Left hindlimb (tissue), 1 donor: ENCODE measurements at places on chromosomes 3 and 15.

DNA sequence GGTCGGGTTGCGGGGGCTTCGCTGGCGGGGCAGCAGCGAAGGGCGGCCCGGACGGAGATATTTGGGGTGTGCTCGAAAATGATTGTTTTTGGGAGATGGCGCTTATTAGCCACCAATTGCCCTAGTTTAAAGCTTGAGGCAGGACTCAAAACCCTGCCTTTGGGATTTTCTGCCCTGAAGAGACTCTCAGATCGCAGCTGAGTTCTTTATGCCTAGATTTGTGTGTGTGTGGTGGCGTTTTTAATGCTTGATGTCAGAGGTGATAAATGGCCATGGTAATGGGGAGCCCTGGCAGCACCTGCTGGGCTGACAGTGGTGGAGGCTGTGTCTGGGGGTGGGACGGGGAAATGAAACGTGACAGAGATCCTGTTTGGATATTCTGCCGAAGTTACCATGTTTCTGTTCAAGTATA lies 604 bp downstream of the KCTD6 start:
- DNase-seq = no peak

DNA sequence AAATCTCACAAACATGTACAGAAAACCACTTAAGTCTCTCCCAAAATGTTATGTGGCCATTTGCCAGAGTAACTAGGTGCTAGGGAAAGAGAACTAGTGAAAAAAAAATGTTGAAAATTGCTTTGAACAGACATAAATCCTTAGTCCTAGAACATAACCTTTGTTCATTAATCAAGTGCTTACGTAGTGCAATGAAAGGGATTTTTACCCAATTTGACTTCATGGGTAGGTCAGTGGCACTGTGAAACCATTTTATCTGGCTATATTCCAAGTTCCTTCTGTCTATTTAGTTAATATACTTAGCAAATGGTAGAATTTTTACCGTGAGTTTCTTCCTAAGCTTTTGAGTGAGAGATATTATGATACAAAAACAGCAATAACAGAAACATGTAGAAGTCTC lies 209.4 kb downstream of the DIPK2A start:
- DNase-seq = no peak

DNA sequence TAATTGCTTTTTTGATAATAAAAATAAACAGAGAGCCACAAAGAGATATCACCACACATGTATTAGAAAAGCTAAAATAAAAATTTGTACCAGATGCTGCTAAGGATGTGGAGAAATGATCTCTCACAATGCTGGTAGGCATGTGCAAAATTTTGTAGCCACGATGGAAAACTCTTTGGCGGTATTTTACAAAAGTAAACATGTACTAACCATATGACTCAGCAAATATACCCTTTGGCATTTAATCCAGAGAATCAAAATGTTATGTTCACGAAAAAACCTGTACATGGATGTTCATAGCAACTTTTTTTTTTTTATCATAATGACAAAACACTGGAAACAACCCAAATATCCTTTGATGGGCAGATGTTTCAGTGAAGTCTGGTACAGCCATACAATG lies 261.2 kb downstream of the LPP start:
- DNase-seq = no peak

GRCh38 chr15:77658304-77658703 lies 25.6 kb upstream of the LINGO1 start:
- no peak for DNase-seq

DNA sequence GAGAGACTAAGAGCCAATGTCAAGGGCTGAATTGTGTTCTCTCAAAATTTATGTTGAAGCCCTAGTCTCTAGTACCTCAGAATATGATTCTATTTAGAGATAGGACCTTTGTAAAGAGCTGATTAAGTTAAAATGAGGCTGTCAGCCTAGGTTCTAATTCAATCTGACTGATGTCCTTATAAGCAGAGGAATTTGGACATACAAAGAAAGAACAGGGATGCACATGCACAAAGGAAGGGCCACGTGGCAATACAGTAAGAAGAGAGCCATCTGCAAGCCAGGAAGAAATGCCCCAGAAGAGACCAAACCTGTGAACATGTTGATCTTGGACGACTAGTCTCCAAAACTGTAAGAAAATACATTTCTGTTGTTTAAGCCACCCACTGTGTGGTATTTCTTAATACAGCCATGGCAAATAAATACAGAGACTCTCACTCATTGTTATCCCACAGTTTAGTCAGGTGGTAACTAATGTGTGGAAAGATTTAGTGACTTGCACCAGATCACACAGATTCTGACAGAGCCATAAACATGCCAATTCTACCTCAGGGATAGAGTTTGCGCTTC lies 652.2 kb downstream of the NAALADL2 start:
- DNase-seq = no peak

- DNase-seq = no peak
These were observed 23.8 kb downstream of the STIMATE start for GRCh38 chr3:52873433-52874159.

DNA sequence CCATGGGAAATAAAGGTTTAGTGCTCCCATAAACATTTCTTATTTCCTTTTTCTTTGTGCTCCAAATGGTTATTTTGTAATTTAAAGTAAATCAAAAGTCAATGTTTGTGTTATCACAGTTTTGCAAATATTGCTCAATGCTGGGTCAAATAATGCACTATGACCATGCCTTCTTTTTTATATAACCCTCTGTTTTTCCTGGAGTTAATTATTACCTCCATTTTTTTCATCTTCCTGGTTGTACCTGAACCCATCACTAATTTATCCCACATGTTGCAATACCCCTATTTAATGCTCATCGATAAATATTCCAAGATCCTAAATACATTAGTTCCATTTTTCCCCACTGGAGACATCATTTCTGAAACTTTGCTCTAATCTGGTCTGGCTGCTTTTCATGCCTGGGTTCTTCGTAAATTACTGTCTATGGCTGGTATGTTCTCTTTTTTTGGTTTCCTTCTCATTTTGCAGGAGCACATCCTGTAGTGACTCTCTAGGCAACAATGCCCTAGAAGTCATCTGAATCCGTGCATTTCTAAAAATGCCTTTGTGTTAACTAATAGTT lies 66.4 kb downstream of the OXNAD1 start:
- DNase-seq = no peak

DNA sequence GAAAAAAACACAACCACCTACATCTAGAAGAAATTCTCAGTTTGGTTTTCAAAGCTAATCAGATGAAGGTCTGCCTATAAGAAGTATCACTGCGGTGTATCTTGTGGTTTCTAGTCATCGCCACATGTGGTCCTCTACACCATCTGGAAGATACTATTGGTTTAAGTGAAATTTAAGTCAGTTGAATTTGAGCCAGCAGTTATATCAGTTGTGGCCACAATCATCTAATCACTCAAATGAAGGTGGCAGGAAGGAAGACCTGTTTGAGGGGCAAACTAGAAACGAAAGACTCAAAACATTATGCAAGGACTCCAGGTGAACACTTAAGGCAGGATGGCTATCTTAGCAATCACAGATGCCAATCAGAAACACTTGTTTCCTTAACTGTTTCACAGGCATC lies 48.7 kb downstream of the ETV5 start:
- no peak for DNase-seq

DNA sequence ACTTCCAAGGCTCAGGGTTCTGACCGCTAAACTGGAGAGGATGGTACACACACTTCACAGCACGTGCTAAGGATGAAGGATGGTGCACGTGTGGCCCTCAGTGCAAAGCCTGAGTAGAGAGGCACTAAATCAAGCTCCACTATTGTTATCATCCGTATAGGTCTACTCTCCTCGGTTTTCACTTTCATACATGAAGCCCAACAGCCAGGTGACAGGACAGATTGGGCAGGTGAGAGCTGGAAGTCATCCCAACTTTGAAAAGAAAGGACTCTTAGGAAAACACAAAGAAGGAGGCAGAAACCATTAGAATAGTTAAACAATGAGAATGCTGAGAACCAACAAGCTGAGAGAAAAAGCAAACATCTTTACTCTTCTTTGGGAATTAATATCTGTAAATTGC lies 21.1 kb downstream of the MAGI1 start:
- DNase-seq = no peak

DNA sequence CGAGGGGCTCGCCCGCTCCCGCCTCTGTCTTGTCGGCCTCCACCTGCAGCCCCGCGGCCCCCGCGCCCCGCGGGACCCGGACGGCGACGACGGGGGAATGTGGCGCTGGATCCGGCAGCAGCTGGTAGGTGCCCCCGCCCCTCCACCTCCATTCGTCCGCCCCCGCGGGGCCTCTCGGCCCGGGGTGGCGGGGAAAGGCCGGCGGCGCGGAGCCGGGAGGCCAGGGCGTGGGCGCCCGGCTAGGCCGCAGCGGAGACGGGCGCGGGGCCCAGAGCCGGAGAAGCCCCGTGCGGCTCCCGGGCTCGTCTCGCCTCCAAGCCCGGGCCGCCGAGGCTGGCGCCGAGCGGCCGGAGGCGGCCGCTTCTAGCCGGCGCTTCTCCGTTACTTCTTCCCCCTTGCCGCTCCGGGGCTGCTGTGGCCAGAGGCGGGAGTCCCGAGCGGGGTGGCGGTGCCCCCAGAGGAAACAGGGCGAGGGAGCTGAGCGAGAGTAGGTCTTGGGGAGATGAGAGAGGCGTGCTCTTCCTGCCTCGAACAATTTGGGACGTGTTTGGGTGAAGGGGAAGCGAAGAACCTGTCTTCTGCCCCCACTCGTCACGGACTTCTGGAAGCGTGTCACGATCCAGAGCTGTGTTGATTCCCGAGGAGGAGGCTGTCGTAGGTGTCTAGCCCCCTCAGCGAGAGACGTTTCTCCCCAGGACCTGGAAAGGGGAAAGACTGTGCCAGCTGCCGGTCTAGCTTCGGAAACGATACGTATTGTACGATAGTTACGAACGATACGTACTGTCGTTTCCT lies 555 bp downstream of the ATP11B start:
- DNase-seq = peak; percentile 56

DNA sequence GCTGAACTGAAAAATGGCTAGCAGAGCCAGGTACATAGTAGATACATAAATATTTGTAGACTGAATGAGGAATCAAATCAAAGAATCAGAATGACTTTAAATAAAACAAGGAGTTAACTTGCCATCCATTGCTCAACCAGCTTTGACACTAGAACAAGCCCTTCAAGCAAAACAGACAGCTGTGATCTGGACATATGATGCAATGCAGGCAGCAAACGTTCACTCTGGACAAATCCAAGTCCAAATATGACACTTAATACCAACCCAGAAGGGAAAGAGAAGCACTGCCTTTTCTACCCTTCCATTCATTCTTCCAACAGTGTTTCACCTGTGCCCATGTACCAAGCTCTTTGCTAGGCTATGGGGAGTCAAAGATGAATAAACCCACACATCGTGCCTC lies 4.5 kb downstream of the THRB start:
- no peak for DNase-seq

DNA sequence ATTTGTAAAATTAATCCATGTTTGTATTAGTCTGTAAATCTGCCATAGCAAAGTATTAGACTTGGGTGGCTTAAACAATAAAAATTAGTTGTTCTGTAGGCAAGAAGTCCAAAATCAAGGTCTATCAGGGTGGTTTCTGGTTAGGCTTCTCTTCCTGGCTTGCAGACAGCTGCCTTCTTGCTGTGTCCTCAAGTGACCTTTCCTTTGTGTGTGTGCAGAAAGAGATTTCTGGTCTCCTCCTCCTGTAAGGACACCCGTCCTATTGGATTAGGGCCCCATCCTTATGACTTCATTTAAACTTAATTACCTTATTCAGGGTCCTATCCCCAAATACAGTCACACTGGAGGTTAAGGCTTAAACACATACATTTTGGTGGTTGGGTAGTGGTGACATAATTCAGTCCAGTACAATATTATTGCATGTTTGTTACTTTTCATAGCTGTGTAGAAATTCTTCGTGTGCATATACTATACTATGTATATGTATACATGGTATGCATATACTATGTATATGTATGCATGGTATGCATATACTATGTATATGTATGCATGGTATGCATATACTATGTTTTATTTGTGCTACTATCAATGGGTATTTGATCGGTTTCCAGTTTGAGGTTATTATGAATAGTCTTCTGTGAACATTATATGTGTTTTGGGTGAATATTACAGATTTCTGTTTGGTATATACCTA lies 57.9 kb upstream of the RNU6-1 start:
- DNase-seq = no peak

DNA sequence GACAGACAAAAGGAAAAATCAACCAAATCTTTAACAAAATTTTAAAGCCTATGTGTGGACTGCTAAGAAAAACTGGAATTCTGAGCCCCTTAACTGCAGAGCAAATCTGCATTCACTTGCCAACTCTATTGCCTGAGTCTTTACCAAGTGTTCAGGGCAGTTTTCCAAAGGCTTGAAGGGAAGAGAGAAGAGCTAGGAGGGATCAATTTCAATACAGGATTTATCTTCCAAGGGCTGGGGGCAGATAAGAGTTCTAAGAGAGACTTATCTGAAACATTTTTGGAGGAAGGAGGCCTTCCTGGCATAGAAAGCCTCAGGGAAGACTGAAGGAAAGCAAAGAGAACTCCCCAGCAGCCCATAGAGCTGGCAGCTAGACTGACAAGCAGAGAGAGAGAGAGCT lies 31.4 kb upstream of the LSAMP start:
- DNase-seq = no peak

DNA sequence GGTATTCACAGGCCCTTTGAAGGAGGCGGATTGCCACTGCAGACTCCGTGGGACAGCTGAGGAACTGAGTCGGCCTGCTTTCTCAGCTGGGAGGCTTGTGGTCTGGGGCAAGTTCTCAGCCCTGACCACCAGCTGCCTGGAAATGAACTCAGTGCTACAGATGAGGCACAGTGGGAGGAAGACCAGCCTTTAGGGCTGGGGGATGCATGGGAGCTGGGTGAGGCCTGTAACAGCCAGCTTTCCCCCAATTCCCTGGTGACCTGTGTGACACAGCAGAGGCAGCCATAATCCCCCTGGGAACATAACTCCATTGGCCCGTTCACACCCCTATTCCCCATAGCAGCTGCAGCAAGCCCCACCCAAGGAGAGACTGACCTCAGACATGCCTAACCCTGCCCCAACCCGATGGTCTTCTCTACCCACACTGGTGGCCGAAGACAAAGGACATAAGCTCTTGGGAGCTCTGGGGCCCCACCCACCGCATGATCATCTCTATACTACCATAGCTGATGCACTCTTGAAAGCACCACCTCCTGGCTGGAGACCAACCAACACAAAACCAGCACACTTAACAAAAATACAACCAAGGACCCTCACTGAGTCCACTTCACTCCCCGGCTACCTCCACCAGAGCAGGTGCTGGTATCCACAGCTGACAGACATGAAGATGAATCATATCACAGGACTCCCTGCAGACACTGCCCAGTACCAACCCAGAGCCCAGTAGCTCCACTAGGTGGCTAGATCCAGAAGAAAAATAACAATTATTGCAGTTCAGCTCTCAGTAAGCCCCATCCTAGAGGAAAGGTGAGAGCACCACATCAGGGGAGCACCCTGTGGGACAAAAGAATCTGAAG lies 24.9 kb downstream of the ZMAT3 start:
- DNase-seq = peak; percentile 34

- no peak for DNase-seq
These were observed 7.5 kb downstream of the HDGFL3 start for GRCh38 chr15:83200162-83200561.

DNA sequence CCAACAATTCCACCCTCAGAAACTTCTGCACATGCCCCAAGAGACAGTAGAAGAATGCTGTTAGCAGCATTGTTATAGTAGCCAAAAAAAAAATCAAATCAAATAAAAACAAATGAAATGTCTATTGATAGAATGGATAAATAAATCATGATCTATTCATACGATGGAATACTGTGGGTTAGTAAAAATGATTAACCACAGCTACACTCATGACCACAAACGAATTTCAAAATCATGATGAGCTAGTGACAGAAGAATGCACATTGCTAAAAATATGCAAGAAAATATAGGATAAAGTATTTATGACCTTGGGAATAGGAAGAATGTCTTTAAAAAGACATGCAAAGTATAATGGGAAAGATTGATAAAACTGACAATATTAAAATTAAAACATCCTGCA lies 57.5 kb upstream of the ACAN start:
- no peak for DNase-seq

- DNase-seq = no peak
These were observed 161.6 kb downstream of the TCF12 start for GRCh38 chr15:57079931-57080620.
